ENCODE measurements at places on chromosomes 16 and 17. TPM values are rescaled to one million over a fixed set of nuclear protein-coding genes. Genes with fewer than 3 reads are reported as not detected.

TMEM114 gene
- total RNA-seq, result not detected

TBC1D3L gene
- total RNA-seq, result 9.9 TPM

ENPP7 gene
- not detected for total RNA-seq

MYH1 gene
- total RNA-seq, result not detected

CCDC144A gene
- 4.0 TPM for total RNA-seq

DYNLRB2 gene
- total RNA-seq, result not detected

C17orf50 gene
- not detected for total RNA-seq

PER1 gene
- total RNA-seq, result 78.8 TPM

GRCh38 chr17:62910277-62910676 lies 55.8 kb upstream of the TANC2 start:
- DNase-seq, result no peak

- no peak for DNase-seq
Measured at GRCh38 chr16:19242987-19243575, 42.5 kb upstream of the CLEC19A start.

DNA sequence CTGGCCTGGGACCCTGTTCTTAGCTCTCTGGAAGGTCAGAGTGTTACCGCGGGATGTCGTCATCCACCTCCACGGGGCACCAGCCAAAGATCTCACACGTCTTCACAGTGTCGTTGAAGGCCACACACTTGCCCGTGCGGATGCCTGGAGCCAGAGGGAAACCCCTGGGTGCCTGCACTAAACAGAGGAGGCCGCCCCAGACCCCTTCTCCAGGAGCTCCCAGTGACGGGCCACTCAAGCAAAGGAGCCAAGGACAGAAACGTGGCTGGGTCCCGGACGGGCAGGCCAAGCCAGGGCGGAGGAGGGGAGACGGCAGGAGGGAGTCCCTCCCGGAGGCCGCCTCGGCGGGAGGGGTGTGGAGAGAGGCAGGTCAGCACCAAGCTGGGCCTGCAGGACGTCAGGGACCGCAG lies 11.0 kb upstream of the CAMKK1 start:
- DNase-seq, result peak; percentile 89

DNA sequence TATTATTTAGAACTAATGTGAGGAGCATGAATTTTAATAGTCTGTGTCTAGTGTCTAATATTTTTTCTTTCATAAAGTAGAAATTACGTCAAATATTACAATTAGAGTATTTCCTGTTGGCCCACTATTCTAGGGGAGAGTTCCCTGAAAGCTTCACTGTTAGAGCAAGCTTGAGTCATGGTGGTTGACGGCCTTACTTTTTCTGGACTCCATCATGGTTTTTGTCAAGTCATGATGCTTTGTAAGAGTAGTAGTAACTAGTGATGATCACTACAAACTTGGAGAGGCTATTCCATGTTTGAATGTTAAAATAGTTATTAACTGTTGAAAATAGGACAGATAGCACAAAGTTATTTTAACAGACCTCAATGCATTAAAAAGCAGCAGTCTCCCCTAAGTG lies 1.7 kb downstream of the PSMD11 start:
- DNase-seq, result no peak

DNA sequence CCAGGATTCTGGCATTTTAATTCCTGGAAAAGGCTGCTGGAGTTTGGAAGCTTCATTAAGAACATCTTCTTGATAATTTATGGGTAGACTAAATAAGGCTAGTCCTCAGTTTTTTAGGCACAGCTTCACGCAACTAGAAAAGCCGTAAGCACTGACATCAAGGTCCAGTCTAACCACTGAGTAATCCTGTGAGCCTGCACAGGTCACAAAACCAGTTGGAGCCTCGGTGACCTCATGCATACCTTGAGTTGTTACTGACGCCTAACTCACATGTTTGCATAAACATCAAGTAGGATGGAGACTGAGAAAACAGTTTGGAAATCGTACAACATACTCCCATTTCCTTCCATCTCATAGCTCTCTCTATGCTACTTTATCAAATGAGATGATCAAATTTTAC lies 63.8 kb upstream of the RCVRN start:
- no peak for DNase-seq

GRCh38 chr16:83705856-83706255 lies 101.9 kb upstream of the HSBP1 start:
- DNase-seq, result no peak

DNA sequence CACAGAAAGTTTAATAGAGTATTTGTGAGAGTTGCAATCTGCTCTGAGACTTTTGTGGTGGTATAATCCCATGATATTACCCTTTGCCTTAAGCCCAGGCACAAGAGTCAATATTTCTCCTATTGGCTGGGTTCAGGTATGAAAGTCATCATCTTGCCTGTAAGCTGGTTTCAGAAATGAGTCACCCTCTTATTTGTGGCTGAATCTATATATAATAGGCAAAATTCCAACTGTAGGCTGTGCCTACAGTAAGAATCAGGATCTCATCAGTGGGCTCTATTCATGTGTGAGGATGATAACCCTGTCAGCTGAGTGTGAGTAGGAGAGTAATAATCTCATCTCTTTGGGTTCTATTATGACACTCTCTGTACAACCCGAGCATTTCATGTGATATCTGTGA lies 2103.1 kb downstream of the TP53TG3F start:
- DNase-seq, result no peak

GRCh38 chr17:66343531-66344078 lies 41.2 kb downstream of the PRKCA start:
- DNase-seq, result no peak

GRCh38 chr16:23506606-23506994 lies 3.7 kb downstream of the GGA2 start:
- DNase-seq, result no peak

DNA sequence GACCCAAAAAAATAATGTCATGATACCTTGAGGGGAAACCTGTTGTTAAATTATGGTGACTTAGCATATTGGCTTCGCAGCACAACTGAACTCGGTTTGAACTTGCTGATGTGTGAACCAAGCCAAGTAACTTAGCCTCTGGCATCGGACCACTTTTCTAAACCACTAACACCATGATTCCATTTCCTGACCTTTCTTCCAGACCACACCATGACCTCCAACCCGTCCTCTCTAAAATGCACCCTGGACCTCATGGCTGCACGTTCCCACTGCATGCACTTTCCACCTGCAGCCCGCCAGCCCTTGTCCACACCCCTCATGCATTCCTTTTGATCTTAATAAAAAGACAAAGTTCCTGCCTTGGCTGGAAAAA lies 29.3 kb downstream of the DYNLRB2 start:
- DNase-seq, result no peak

DNA sequence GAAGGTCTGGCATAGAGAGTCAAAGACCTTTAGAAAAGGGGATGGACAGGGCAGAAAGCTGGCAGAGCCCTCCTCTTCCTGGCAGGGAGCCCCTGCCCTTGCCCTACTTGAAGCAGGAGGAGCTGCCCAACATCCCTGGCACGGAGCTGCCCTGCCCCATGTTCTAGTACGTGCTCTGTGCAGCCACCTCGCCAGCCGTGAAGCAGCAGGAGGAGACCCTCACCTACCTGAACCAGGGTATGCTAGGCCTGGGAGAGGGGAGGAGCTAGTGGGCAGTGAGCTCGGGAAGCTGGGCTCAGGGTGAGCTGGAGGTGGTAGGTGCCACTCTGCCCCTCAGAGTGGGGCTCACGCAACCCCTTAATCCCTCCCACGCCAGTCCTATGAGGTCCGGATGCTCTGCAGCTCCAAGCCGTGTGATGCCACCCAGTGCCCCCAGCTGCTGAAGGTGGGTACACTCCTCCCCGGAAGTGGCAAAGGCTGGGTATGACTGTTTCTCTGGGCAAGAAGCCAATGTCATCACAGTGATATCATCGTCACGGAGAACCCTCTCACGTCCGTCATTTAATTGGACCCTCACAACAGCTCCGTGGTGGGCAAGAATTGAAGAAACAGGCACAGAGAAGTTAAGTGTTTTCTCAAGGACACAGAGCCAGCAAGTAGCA lies 12.7 kb upstream of the STAC2 start:
- DNase-seq, result peak; percentile 50

- DNase-seq, result no peak
Measured at GRCh38 chr16:25135254-25135878, 23.8 kb downstream of the LCMT1 start.

DNA sequence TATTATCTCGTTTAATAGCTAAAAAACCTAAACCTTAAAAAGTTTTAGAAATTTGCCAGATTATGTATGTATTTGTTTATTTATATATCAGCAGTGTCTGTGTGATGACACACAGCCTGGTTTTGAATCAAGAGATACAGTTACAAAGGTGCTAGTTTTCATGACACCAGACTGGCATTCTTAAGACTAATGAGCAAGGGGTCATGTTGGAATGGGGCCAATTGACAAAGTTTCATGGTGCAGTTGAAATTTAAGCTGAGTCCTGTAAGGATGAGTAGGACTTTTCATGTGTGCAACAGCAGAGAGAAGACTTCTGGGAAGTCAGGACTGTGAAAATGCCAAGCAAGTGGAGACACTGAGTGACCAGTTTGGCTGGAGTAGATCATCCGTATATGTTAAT lies 3.2 kb upstream of the KRT10 start:
- no peak for DNase-seq
